ENCODE measurements at places on chromosomes 13 and 19.

GRCh38 chr13:71477735-71478134, 389.3 kb downstream of the DACH1 start:
- no peak for DNase-seq

DNA sequence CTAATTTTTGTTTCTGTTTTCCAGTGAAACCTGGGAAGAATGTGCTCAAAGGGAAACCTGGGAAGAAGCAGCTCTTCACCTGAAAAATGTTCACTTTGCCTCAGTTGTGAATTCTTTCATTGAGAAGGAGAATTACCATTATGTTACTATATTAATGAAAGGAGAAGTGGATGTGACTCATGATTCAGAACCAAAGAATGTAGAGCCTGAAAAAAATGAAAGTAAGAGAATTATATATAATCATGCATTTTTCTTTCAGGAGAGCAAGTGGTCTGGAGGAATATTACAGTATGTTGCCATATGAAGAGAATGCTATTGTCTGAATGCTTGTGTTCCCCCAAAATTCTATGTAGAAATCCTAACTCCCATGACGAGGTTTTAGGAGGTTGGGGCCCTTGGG, 3.4 kb downstream of the NUDT15 start:
- DNase-seq: no peak

GRCh38 chr13:42445354-42445753, 128.6 kb upstream of the TNFSF11 start:
- DNase-seq: no peak

GRCh38 chr13:113064000-113064533, 41.5 kb upstream of the F7 start:
- DNase-seq: no peak

DNA sequence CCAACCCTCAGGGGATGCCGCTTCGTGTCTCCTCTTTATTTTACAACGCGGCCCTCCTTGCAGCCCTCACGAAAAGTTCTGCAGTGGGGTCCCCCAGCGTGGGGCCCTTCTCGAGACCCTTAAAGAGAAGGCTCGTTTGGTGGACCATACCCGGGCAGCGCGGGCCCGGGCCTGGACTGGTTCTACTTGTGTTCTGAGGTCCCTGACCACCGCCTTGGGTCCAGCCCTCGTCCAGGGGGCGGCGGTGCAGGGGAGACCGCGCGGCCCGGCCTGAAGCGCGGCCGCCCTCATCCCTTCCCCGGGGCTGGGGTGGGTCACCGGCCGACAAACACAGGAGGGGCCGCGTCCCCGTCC, 400 bp upstream of the SERP2 start:
- no peak for DNase-seq

- no peak for DNase-seq
These were observed 14.2 kb downstream of the OR7A17 start for GRCh38 chr19:14871619-14872230.

- DNase-seq: peak; percentile 39
These were observed 50.7 kb downstream of the ZNF723 start for GRCh38 chr19:22882797-22883196.

GRCh38 chr19:55223291-55224037, 5.1 kb downstream of the TMEM86B start:
- DNase-seq: no peak

DNA sequence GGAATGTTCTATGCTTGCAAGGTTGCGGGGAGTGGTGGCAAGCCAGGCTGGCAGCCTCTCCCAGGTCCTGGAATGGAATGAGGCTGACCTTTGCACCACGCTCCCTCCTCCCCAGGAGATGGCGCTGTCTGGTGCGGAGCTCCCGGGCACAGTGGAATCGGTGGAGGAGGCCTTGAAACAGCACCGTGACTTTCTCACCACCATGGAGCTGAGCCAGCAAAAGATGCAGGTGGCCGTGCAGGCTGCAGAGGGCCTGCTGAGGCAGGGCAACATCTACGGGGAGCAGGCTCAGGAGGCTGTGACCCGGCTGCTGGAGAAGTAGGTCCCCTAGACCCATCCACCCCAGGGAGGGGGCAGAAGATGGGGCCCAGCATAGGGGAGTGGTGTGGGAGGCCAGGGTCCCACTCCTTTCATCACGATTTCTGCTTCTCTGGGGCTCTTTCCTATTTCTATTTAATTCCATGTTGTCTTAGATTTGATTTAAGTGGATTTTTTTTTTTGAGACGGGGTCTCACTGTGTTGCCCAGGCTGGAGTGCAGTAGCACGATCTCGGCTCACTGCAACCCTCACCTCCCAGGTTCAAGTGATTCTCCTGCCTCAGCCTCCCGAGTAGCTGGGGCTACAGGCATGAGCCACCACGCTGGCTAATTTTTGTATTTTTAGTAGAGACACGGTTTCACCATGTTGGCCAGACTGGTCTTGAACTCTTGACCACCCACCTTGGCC, 53.2 kb upstream of the SHKBP1 start:
- DNase-seq: peak; percentile 69

DNA sequence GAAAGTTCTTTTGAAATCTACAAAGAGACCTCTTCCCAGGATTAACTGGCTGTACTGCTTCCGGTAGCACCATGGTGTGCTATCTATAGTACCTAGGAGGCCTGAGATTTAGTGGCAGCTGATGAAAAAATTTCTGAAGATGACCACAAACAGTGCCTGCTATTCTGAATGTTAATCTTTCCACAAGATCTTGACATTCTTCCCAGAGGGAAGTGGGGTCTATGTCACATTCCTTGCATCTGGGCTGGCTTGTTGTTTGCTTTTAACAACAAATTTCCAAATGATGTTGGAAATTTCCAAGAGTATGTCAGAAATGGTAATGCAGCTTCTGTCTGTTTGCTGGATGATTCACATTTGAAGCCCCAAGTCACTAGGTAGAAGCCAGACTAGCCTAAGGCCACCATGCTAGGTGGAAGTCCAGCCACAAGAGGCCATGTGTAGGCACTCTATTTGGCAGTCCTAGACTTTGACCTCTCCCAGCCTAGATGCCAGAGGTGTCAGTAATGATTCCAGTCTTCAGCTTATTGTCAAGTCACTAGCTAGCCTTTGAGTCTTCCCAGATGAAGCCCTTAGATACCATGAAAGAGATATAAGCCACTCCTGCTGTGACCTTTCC, 22.1 kb downstream of the SPART start:
- no peak for DNase-seq

DNA sequence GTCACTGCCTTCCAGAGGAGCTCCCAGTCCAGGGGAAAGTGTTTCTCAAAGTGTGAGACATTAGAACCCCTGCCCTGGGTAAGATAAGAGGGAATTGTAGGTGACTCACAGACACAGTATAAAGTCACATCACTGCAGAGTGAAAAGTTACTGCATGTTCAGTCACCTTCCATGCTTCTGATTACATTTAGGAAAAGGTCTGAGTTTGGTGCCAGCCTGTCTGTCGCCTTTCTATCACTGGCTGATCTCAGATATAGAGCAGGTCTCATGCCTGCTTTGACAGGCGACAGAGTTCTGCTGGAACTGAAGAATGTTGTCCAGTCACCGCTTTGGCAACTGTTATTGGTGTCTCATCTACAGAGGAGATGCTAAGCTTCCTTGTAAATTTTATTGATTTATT, 1078.6 kb downstream of the UQCRFS1 start:
- DNase-seq: no peak

GRCh38 chr19:1041835-1042685, 2.2 kb downstream of the ABCA7 start:
- no peak for DNase-seq

DNA sequence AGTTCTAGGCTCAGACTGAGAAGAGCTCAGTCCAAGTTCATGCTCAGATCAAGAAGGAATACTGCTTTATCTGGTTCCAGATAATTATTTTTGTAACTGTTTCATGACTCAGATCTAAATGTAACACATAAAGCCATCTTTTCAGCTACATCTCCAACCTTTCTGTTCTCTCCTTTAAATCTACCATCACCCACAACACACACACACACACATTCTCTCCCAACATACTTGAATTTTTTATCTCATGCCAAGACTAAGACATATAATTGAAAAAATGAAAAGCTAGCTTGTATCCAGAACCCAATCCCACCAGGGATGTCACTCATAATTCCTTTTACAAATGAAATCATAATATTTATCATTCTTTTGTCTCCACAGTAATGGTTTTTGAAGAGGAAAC, 7.6 kb downstream of the KATNAL1 start:
- no peak for DNase-seq

GRCh38 chr13:100395698-100396373, 192.8 kb downstream of the GGACT start:
- DNase-seq: no peak

- no peak for DNase-seq
These were observed 169.8 kb downstream of the ATP8A2 start for GRCh38 chr13:25541434-25542123.

DNA sequence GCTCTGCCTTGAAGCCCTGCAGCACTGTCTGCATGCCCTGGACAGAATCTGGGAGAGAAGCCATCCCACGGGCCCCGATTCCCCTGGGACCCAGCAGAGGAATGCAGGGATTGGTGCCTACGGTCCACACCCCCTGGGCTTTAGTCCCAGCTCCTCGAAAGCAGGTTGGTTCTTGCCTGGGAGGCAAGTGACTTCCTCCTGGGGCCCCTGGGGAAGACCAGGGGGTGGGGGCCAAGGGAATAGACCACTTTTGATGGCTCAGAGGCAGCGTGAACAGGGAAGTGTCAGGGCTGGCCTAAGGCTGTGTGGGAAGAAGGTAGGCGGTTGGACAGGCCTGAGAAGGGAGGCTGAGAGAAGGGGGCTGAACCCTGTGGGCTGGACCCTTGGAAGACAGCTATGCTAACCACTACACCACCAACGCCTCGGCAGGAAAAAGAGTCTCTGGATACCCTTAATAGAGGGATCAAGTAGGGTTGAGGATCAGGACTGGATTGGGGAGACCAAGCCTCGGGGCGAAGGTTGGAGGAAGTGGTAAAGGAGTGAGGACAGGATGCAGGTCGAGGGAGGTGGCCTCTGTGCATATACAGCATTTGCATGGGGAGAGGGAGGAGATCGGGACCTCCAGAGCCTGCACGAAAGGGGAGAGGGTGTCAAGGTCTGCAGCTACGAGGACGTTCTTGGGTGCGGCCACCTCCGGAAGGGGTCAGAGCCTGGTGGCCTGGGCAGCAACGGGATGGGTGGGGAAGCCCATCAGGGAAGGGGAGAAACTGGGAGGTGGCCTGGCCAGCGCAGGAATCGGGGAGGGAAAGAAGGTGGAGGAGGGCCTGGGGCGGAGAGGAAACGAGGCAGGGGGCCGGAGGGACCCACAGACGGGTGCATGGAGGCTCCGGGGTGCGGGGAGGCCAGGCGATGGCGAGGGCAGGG, 709 bp downstream of the DPP9 start:
- DNase-seq: peak; percentile 35

DNA sequence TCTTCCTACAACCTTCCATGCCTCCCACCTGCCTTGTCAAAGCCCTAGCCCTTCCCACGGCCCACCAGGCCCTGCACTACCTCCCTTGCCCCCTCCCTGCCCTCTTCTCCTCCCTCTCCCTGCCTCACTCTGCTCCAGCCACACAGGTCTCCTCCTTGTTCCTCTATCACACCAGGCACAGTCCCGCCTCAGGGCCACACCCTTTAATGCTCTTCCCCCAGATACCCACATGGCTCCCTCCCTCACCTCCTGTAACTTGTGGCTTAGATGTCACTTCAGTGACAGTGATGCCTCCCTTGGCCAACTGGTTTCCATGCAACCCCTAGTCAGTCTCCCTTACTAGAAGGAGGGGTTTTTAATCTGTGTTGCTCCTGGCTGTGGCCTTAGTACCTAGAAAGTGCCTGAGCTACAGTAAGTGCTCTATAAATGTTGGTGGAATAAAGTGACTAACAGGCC, 1.3 kb downstream of the SIRT6 start:
- no peak for DNase-seq

GRCh38 chr19:7986321-7987113, 18.9 kb downstream of the ELAVL1 start:
- DNase-seq: no peak

DNA sequence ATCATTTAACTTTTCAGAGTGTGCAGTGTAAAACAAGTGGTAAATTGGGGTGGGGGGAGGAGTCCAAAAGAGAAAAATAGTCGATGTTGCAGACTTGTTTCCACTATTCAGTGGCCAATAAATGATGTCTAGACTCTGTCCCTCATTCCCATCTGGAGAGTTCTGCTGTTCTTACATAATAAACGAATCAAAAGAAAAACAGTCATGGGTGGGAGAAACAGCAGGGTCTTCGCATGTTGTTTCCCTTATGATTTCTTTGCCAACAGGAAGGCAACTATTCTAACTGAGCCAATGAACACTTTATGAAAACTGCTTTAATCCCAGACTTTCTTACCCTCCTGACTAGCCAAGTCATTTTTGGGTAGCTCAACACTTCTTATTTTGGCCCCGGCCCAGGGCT, 615.5 kb downstream of the FGF9 start:
- no peak for DNase-seq

- DNase-seq: no peak
These were observed 184.8 kb downstream of the SHISA2 start for GRCh38 chr13:25867038-25867437.

- no peak for DNase-seq
These were observed 7.2 kb downstream of the RNU6-9 start for GRCh38 chr19:900302-901111.

DNA sequence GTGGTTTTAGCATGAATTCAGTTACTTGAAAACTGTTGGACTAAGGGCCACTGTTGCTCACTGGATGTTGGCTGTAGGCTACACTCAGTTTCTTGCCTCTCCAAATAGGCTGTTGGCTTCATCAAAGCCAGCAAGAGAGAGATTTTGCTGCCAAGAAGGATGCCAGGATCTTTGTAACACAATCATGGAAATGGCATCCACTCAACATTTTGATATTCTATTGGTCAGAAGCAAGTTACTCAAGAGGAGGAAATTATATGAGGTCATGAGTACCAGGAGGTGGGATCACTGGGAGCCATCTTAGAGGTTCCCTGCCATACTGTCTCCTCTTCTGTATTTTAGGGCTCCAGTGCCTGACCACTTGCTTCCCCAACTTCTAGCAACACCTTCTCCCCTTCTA, 30.6 kb downstream of the SYDE1 start:
- no peak for DNase-seq

DNA sequence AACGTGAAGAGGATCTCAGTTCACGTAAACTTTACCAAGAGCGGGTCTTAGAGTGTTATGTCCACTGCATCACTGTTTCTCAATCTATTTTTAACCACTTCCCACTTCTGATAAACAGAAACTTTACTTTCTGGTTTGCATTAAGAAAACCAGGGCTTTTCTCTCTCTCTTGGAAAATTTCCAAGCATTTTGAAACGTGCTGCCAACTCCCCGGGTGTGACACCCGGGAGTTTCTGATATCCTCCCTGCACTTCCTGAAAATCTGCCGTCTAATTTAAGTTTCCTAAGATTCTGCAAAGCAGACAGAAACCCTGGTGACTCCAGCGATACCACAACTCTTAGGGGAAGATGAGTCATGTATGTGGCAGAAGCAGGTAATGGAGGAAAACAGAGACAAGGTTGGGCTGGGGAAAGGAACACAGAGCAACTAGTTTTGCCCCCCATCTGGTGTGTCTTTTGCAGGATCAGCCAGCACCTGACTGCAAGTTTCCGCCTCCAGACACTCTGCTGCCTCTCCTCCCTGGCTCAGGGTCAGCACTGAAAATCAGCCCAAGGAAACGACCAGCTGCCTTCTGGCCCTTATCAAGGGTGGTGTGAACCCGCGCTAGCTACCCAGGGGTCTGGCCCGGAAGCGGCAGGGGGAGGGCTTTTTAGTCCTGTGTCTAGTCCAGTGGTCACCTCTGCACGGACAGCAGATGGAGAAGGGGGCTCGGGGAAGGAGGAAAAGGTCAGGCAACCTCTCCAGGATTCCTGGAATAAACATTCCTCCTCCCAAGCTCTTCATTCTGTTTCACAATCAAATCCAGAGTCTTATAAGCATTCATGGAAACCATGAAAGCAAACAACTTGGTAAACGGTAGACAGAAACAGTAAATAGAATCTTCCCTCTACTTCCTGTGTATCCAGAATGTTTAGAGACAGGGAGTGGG, 11.3 kb upstream of the FFAR2 start:
- DNase-seq: peak; percentile 81

Measured in HL-60 (cell line).